ENCODE measurements at places on chromosomes 5 and 9. TPM values are rescaled to one million over a fixed set of nuclear protein-coding genes. Genes with fewer than 3 reads are reported as not detected.

Gene IFT74
- 13.0 TPM for total RNA-seq

GRCh38 chr5:54595721-54596120, 78.2 kb downstream of the SNX18 start:
- no peaks in the 10 kb centered on the region for H3K36me3 ChIP-seq
- H3K4me1 ChIP-seq: no peaks in the 10 kb centered on the region
- H3K27ac ChIP-seq: no peak overlapping the region
- H3K27me3 ChIP-seq: no peaks in the 10 kb centered on the region

DNA sequence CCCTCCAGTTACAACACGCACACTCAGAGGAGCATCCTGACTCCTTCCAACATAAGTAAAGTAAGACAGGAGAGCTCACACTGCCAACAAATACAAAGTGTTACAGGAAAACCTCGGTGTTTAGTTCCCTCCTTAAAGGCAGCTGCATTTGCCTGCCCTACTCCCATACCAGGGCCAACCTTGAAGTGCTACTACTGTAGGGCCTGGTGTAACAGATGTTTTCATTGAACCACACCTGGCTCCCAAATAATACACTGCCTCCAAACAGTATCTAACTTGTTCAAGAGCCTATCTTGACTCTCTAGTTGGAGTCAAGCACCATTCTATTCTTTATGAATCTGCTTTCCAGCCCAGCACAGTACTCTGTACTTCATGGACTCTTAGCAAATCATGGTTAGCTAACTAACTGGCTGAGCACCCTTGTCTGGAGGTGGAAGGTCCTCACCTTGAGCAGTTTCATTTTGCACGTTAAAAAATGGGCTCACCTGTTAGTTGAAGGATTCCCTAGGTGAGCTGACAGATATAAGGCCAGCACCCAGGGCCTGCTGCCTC, 34.6 kb downstream of the TTC39B start:
- no peak for DNase-seq
- H3K4me3 ChIP-seq: no peak overlapping the region
- H3K4me1 ChIP-seq: no peaks in the 10 kb centered on the region
- no peak overlapping the region for H3K27ac ChIP-seq
- no peaks in the 10 kb centered on the region for H3K27me3 ChIP-seq

GRCh38 chr9:128167209-128167608, 7.1 kb downstream of the BBLN start:
- H3K27me3 ChIP-seq: no peaks in the 10 kb centered on the region
- peaks cover 4% of the 10 kb centered on the region for H3K36me3 ChIP-seq
- H3K4me1 ChIP-seq: no peaks in the 10 kb centered on the region
- H3K4me3 ChIP-seq: no peak overlapping the region

GRCh38 chr9:104866191-104866590, 61.8 kb downstream of the ABCA1 start:
- H3K27me3 ChIP-seq: no peaks in the 10 kb centered on the region
- no peak overlapping the region for H3K27ac ChIP-seq
- H3K4me3 ChIP-seq: no peak overlapping the region
- no peaks in the 10 kb centered on the region for H3K36me3 ChIP-seq
- H3K4me1 ChIP-seq: peaks cover 4% of the 10 kb centered on the region

DNA sequence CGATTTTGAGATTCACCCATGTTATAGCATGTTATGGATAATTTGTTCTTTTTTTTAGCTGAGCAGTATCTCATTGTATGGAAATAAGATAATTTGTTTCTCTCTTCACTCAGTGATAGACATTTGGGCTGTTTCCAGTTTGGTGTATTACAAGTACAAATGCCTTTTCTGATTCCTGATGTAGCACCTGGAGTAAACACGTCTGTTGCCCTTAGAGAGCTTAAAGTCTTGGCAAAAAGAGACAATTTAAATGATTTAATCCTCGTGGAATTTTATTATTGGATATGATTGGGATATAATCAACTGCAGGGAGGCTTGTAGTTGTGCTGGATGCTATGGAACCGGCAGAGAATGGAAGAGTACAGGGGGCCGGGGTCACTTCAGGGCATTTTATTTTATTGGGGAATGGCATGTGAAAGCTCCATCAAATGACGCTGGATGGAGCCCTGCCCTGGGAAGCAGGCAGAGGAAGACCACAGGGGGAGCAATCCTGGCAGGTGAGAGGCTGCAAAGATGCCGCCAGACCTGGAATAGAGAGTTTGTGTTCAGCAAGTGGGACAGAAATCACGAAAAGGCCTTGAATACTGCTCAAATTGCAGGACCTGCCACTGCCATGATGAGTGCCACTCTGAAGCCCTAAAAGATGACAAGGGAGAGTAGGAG, 31.0 kb upstream of the TGFBI start:
- H3K4me1 ChIP-seq: no peaks in the 10 kb centered on the region
- H3K27ac ChIP-seq: no peak overlapping the region
- no peak for DNase-seq
- no peak overlapping the region for H3K4me3 ChIP-seq

DNA sequence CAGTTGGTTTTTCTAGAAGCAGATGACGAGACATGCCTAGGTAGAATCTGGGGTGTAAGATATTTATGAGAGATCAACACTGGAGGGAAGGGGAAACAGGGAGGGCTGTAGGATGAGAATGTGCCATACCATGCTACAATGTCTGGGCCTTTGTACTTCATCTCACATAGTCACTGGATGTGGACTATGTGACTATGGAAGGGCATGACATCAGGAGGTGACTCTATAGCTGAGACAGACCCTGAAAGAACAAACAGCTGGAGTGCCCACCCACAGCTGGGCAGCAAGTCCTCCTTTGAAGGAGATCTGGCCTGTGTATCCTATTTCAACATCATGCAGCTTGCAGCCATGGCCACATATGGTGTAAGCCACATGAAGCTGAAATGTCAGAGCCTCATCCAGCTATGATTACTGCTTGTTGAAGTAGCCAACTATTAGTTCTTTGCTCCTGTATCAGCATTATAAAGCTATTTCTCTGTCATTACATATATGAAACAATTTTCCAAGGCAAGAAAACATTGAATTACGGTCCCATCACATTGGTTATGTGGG, 46.2 kb upstream of the KIF2A start:
- no peak for DNase-seq
- no peak overlapping the region for H3K4me3 ChIP-seq
- no peak overlapping the region for H3K27ac ChIP-seq
- no peaks in the 10 kb centered on the region for H3K36me3 ChIP-seq
- no peaks in the 10 kb centered on the region for H3K27me3 ChIP-seq

DNA sequence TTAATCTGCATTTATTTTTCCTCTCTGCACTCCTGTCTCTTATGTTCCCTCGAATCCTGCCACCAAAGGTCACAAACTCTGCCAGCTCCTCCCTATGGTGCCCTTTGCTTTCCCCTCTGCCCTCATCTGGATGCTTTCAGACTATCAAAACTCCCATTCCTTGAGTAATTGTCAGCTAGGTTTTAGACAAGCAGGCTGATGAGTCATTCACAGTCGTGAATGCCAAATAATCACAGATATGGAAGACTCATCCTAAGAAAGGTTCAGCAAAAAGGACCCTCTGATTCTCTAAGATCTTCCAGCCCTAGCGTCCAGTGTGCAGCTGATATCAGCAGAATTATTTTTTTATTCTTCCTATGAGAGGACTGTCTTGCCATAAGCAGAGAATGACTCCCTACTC, 104.5 kb upstream of the NUDT12 start:
- H3K27ac ChIP-seq: no peak overlapping the region
- no peaks in the 10 kb centered on the region for H3K36me3 ChIP-seq
- no peak for DNase-seq
- H3K27me3 ChIP-seq: no peaks in the 10 kb centered on the region
- H3K4me1 ChIP-seq: no peaks in the 10 kb centered on the region

DNA sequence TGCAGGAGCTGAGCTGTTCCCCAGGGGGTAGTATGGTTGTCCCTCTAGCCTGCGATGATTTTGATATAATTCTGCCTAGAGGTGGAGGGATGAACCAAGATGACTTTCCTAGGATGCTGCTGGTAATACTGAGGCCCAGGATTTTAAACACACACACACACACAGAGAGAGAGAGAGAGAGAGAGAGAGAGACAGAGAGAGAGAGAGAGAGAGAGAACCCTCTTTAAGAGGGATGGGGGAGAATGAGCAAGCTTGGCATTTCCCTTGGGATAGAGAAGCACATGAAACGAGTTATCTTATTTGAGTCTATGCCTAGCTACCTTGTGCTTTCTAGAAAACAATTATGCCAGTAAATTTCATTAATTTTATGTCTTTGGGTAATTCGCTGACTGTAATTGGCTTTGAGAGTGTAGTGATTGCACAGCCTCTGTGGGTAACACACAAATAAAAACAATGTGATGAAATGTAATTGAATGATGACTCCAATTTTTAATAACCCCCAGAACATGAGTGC, 338.4 kb downstream of the ARHGEF28 start:
- DNase-seq: no peak
- H3K36me3 ChIP-seq: no peaks in the 10 kb centered on the region
- H3K4me1 ChIP-seq: peaks cover 4% of the 10 kb centered on the region

DNA sequence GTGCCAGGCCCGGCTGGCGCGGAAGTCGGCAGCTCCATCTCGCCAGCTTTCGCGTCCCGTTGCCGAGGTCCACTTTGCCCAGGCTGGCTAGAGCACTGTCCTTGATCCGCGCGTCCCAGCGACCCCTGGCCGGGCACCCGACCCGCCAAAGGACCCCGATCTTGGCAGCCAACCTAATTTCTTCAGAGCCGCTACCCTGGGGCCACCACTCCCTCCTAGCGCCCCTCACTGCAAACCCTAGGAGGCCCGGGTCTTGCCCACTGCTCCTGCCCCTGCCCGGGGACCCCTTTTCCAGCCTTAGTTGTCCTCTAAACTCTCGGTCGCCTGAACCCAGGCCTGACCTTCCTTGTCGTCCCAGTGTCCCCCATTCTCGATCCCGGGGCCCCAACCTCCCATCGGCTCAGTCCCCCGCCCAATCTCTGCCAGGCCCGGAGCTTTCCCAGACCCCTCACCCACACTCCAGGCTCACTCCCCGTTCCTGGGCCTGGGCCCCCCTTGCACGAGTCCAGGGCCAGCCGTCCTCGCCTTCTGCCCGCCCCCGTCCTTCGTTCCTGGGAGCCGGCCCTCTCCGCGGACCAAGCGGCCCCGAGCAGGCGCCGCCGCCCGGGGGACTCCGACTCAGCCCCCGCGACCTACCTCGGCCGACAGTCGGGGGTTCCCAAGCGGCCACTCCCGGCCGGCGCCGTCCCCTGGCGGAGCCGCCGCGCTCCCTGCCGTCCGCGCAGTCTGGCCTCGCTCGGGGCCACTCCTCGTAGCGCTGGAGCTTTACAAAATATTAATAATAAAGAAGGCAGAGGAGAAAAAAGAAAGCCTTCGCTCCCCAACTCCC, 701 bp upstream of the LMX1B start:
- peaks cover 22% of the 10 kb centered on the region for H3K27me3 ChIP-seq
- H3K36me3 ChIP-seq: no peaks in the 10 kb centered on the region
- DNase-seq: no peak
- H3K4me1 ChIP-seq: no peaks in the 10 kb centered on the region
- peak overlapping the region; percentile 93 for H3K27ac ChIP-seq

DNA sequence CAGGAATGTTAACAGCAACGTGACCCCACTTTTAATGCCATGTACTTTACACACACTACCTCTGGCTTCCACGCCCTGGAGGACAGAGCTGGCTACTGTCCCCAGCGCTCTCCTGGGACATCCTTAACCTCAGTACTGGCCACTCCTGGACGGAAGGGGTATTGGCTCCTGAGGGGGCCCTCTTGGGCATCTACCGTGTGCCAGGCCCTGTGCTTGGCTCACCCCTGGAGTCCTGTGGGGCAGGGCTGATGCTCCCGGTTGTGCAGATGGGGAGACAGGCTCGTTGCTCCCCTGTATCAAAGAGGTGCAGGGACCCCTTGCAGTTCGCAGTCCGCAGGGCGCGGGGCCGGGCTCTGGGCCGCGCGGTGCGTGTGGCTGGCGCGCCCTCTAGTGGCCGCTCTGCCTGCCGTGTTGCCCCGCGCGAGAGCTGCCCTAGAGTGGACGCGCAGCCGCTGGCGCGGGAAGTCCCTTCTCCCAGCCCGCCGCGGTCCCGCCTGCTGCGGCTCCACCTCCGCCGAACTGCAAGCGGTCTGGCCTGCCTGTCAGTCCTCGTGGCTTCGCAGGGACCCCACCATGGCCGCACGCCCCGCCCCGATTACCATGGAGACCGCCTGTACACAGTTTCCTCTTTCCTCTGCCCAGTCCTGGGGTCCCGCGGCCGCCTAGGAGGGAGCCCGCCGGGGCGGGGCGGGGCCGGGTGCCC, at the start of gene WDR38:
Gene WDR38, plus strand, starts transcription at position 632 of the 703 bp plus-strand sequence. CDS start 72 bp downstream, outside the sequence.
- peak within 1 kb of the TSS; percentile 66 for H3K4me3 ChIP-seq
- no peaks in the 10 kb centered on the region for H3K27me3 ChIP-seq
- peaks cover 7% of the 10 kb centered on the region for H3K4me1 ChIP-seq
- H3K36me3 ChIP-seq: peaks cover 3% of the 10 kb centered on the region

DNA sequence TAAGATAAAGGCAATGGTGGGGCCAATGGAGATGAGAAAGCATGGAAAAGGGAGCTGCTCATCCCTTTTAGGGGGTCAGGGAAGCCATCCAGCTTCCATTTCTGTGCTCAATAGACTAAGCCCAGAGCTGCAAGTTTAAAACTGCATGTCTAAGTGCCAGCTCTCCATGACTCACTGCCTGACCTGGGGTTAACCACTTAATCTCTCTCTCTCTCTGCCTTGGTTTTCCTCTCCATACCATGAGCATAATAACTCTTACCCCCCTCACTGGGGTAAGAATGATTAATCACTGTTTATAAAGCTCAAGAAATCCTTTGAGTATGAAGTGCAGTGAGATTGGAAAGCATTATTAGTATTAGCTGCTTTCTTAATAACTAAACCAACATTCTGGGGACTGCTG, 1382.4 kb upstream of the WWC1 start:
- no peaks in the 10 kb centered on the region for H3K4me1 ChIP-seq
- no peaks in the 10 kb centered on the region for H3K27me3 ChIP-seq
- H3K4me3 ChIP-seq: no peak overlapping the region
- no peak for DNase-seq

DNA sequence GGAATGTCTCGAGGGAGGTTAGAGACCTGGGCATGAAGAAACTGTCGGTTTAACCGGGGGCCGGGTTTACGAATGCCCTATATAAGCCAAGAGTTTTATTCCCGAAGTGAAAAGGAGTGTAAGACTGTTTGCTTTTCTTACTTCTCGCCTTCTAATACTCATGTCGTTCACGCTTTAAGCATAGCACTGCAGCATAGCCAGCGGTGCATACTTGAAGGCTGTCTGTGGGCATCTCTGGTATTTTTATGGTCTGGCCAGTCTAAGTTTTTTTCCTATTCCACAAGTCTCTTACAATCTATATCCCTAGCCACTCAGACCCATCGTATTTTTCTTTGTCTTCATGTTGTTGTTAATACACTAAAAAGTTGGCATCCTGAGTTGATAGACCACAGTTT, 1.2 kb downstream of the UHRF2 start:
- peak overlapping the region; percentile 94 for H3K4me3 ChIP-seq
- no peaks in the 10 kb centered on the region for H3K36me3 ChIP-seq
- H3K4me1 ChIP-seq: no peaks in the 10 kb centered on the region
- DNase-seq: no peak
- peak overlapping the region; percentile 91 for H3K27ac ChIP-seq

Data from breast epithelium (tissue), 4 donors.